Cardiac muscle cell (in vitro differentiated cells and primary cell): ENCODE measurements at places on chromosomes 1 and 21.
A peak's percentile ranks its signal among the peaks of the same experiment; 100 is the strongest.

DNA sequence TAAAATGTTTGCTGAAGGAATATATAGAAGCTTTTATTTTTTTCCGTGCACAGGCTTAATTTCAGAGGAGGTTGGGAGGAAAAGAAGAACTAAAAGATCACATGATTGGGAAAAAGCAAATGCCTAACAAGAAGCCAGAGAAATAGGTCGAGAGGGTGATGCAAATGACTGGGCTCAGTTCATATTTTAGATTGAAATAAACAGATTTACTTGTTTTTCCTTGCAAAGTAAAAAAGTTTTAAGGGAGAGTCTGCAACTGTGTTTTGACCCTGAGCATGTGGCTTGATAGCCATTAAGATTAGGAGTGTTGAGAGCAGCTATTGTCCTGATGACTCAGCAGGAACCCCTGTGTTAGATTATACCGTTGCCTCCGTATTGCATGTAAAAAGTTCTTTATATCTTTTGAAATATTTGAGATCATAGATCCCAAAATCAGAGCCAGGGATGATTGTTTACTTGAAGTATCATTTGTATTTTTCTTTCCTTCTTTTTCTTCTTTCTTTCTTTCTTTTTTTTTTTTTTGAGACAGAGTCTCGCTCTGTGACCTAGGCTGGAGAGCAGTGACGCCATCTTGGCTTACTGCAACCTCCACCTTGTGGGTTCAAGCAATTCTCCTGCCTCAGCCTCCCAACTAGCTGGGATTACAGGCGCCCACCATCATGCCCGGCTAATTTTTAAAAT, 20.2 kb downstream of the CLIC4 start:
- DNase-seq = no peak
- H3K36me3 ChIP-seq = no peaks in the 10 kb centered on the region
- no peak overlapping the region for H3K4me3 ChIP-seq

DNA sequence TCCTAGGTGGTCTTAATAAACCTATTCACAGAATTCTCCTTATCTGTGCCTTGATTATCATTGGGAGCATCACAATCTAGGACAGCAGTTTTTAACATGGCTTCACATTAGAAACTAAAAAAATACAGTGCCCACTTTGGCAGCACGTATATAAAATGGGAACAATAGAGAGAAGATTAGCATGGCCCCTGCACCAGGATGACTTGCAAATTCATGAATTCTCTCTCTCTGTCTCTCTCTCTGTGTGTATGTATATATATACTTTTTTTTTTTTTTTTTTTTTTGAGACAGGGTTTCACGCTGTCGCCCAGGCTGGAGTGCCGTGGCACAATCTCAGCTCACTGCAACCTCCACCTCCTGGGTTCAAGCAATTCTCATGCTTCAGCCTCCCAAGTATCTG, 6.2 kb upstream of the PPP1R8 start:
- H3K4me1 ChIP-seq = no peaks in the 10 kb centered on the region
- DNase-seq = no peak
- no peaks in the 10 kb centered on the region for H3K27me3 ChIP-seq

DNA sequence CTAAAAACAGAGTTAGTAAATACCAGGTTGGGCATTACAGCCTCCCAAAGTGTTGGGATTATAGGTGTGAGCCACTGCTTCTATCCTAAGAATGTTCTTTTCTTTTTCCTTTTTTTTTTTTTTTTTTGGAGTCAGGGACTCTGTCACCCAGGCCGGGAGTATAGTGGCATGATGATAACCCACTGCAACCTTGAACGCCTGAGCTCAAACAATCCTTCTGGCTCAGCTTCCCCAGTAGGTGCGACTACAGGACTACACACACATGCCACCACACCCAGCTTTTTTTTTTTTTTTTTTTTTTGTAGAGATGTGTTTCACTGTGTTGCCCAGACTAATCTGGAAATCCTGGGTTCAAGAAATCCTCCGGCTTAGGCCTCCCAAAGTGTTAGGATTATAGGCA, 5.9 kb downstream of the ZBTB8OS start:
- no peaks in the 10 kb centered on the region for H3K36me3 ChIP-seq
- H3K4me3 ChIP-seq = no peak overlapping the region
- H3K4me1 ChIP-seq = no peaks in the 10 kb centered on the region
- no peak overlapping the region for H3K27ac ChIP-seq
- DNase-seq = no peak

GRCh38 chr1:230333590-230334446, 92.3 kb downstream of the PGBD5 start:
- no peak overlapping the region for H3K27ac ChIP-seq
- no peaks in the 10 kb centered on the region for H3K27me3 ChIP-seq
- H3K4me3 ChIP-seq = no peak overlapping the region
- H3K4me1 ChIP-seq = no peaks in the 10 kb centered on the region

DNA sequence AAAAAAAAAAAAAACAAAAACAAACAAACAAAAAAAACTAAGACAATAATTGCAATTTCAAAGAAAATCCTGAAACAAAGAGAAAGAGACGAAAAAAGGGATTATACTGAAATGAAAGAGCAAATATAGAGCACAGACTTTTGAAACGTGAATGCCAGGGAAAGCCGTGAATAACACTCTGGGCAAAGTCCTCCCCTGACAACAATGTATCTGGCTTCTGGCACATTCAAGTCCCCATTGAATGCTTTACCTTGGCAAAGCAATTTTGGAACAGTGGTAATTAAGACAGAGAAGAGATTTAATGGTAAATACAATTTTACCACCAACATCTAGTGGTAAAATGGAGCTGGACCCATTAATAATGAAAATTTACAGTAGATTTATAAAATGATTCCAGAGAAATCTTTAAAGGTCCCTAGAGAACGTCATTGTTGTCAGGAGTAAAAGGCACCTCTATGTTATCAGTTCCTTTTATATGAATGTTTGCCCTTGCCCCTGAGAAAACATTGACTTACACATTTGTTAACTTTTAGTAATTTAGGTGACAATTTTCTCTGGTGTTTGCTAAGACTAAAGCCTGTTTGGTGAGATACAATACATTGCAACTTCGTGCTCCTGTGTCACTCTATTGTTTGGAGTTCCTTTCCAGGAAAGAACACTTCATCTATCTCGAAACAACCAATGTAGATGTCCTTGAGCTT, 89.7 kb downstream of the GREM2 start:
- no peak for DNase-seq
- no peaks in the 10 kb centered on the region for H3K27me3 ChIP-seq

GRCh38 chr1:156697481-156697880, 7.9 kb downstream of the CRABP2 start:
- no peak overlapping the region for H3K4me3 ChIP-seq
- no peak overlapping the region for H3K27ac ChIP-seq
- peaks cover 21% of the 10 kb centered on the region for H3K4me1 ChIP-seq
- no peaks in the 10 kb centered on the region for H3K27me3 ChIP-seq

- H3K4me1 ChIP-seq = no peaks in the 10 kb centered on the region
- H3K27me3 ChIP-seq = no peaks in the 10 kb centered on the region
- no peak overlapping the region for H3K27ac ChIP-seq
- DNase-seq = no peak
- H3K36me3 ChIP-seq = no peaks in the 10 kb centered on the region
- no peak overlapping the region for H3K4me3 ChIP-seq
Measured at GRCh38 chr1:14189381-14189780, 409.1 kb upstream of the KAZN start.

- DNase-seq = no peak
- H3K4me1 ChIP-seq = no peaks in the 10 kb centered on the region
- H3K4me3 ChIP-seq = no peak overlapping the region
- no peak overlapping the region for H3K27ac ChIP-seq
- no peaks in the 10 kb centered on the region for H3K27me3 ChIP-seq
- H3K36me3 ChIP-seq = no peaks in the 10 kb centered on the region
Measured at GRCh38 chr1:43505077-43505780, 25.5 kb upstream of the PTPRF start.

- no peaks in the 10 kb centered on the region for H3K4me1 ChIP-seq
- H3K27me3 ChIP-seq = peaks cover 5% of the 10 kb centered on the region
- DNase-seq = no peak
- no peak overlapping the region for H3K4me3 ChIP-seq
- no peak overlapping the region for H3K27ac ChIP-seq
Measured at GRCh38 chr1:34412598-34413370, 236.1 kb downstream of the C1orf94 start.

DNA sequence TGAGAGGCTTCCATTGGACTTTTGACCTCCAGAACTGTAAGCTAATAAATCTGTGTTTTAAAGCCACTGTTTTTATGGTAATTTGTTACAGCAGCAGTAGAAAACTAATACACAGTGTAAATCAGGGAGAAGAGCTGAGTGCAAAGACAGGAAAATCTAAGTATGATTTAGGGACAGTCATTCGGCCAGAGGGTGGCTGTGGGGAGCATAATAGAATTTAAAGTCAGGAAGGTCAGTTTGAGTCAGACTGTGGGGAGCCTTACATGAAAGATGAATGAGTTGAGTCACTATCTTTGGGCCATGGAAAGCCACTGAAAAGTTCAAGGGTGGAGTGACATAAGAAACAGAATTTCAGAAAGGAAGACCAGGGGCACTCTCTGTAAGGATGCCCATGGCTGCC, 52.4 kb upstream of the SSX2IP start:
- H3K36me3 ChIP-seq = no peaks in the 10 kb centered on the region
- DNase-seq = no peak
- peaks cover 1% of the 10 kb centered on the region for H3K4me1 ChIP-seq
- H3K27ac ChIP-seq = no peak overlapping the region
- no peaks in the 10 kb centered on the region for H3K27me3 ChIP-seq
- no peak overlapping the region for H3K4me3 ChIP-seq

- H3K27me3 ChIP-seq = no peaks in the 10 kb centered on the region
- no peak overlapping the region for H3K4me3 ChIP-seq
- peaks cover 5% of the 10 kb centered on the region for H3K4me1 ChIP-seq
- no peak for DNase-seq
- no peak overlapping the region for H3K27ac ChIP-seq
Measured at GRCh38 chr1:18974606-18975005, 18.1 kb upstream of the IFFO2 start.

DNA sequence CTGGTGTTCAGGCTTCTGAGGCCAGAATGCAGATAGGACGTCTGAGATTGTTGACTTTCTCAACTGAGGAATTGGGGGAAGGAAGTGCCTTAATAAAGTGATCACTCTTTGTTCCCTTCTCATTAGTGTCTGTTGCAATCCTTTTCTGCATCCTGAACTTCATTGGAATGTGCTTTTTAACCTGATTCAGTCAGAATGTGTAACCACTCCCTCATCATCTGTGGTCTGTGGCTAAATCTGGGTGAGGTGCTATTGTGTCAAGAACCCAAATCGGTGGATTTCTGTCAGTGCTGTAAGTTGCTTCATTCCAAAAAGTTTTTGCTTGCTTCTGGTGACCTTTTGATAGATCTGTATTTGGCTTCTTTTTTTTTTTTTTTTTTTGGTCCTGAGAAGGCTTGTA, 38.2 kb downstream of the ARID1A start:
- peaks cover 5% of the 10 kb centered on the region for H3K4me1 ChIP-seq
- no peaks in the 10 kb centered on the region for H3K27me3 ChIP-seq
- no peak for DNase-seq
- H3K36me3 ChIP-seq = peaks cover 65% of the 10 kb centered on the region
- H3K27ac ChIP-seq = peak overlapping the region; percentile 65
- H3K4me3 ChIP-seq = no peak overlapping the region

DNA sequence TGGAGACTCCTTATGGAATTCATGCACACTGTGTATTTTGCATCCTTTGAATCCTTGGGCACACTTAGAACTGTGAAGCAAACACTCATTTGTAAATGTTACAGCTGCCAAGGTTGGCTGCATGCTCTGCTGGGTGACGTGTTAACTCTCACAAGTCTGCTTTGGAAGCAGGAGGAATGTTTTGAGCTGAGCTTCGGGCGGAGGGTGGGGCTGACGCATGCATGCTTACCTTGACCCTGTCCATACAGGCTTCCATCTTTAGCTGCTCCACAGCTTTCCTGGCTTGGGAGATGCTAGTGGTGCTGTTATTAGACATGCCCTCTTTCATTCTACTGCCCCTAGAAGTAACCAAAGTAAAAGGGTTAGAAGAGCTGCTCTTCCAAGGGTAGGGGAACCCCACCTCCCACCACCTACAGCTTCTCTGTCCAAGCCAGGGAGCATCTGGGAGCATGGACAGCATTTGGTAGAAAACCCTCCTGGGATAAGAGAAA, 66.0 kb downstream of the GNG4 start:
- peak; percentile 29 for DNase-seq
- H3K4me1 ChIP-seq = no peaks in the 10 kb centered on the region
- no peaks in the 10 kb centered on the region for H3K36me3 ChIP-seq
- H3K27ac ChIP-seq = no peak overlapping the region
- no peaks in the 10 kb centered on the region for H3K27me3 ChIP-seq

DNA sequence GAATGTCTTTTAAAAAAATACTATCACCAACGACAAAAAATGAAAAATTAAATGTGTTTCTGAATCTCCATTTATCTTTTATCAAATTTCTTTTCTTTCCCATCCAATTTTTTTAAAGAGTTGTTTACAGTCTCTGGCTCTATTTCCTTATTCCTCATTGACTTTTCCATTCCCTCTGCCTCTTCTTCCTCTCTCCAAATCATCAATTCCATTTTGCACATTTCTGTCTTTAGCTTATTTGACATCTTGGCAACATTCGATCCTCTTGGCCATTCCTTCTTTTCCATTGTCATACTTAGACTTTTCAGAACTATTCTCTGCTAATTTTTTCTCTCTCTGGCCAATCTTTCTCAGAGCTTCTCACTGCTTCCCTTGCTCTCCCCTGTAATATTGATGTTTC, 497.6 kb downstream of the PLPP3 start:
- H3K4me1 ChIP-seq = peaks cover 5% of the 10 kb centered on the region
- no peak overlapping the region for H3K4me3 ChIP-seq
- no peaks in the 10 kb centered on the region for H3K36me3 ChIP-seq
- no peak overlapping the region for H3K27ac ChIP-seq
- H3K27me3 ChIP-seq = no peaks in the 10 kb centered on the region
- no peak for DNase-seq

GRCh38 chr1:218711001-218711400, 365.9 kb downstream of the TGFB2 start:
- H3K4me3 ChIP-seq = no peak overlapping the region
- no peaks in the 10 kb centered on the region for H3K27me3 ChIP-seq
- H3K4me1 ChIP-seq = peaks cover 18% of the 10 kb centered on the region
- H3K27ac ChIP-seq = no peak overlapping the region
- no peak for DNase-seq

- H3K4me3 ChIP-seq = no peak overlapping the region
- no peak overlapping the region for H3K27ac ChIP-seq
- no peaks in the 10 kb centered on the region for H3K4me1 ChIP-seq
- H3K36me3 ChIP-seq = no peaks in the 10 kb centered on the region
- no peaks in the 10 kb centered on the region for H3K27me3 ChIP-seq
- DNase-seq = no peak
Measured at GRCh38 chr1:53644496-53644895, 94.5 kb downstream of the GLIS1 start.

DNA sequence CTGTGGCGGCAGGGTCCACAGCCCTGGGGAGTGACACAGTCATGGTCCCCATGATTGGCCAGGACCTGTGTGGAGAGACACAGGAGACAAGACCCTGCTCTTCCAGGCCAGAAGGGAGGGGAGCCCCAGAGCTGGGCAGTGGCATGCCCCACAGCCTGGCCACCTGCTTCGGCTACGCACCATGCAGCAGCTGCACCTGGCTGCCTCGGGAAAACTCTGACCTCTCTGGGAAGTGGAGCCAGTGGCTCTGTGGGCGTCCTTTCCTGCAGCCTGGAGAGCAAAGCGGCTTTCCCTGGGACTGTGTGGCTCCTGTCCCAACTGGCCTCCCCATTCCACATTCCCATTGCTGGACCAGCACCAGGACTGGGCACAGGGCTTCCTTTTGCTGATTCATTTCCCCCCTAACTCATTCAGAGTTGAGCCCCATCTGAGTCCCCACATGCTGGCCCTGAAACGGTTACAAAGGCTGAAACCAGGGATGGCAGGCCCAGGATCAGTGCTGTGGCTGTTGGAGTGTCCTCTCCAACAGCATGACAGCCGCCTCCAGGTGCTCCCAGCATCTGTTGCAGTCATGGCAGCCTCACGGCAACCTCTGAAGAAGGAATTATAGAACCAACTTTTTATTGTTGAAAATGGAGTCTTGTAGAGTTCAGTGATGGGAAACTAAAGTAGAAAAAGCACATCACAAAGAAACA, 15.0 kb downstream of the OXCT2 start:
- peaks cover 25% of the 10 kb centered on the region for H3K36me3 ChIP-seq
- no peaks in the 10 kb centered on the region for H3K4me1 ChIP-seq
- H3K4me3 ChIP-seq = no peak overlapping the region
